ENCODE measurements at places on chromosomes 1 and 21. TPM values are rescaled to one million over a fixed set of nuclear protein-coding genes. Genes with fewer than 3 reads are reported as not detected.

DNA sequence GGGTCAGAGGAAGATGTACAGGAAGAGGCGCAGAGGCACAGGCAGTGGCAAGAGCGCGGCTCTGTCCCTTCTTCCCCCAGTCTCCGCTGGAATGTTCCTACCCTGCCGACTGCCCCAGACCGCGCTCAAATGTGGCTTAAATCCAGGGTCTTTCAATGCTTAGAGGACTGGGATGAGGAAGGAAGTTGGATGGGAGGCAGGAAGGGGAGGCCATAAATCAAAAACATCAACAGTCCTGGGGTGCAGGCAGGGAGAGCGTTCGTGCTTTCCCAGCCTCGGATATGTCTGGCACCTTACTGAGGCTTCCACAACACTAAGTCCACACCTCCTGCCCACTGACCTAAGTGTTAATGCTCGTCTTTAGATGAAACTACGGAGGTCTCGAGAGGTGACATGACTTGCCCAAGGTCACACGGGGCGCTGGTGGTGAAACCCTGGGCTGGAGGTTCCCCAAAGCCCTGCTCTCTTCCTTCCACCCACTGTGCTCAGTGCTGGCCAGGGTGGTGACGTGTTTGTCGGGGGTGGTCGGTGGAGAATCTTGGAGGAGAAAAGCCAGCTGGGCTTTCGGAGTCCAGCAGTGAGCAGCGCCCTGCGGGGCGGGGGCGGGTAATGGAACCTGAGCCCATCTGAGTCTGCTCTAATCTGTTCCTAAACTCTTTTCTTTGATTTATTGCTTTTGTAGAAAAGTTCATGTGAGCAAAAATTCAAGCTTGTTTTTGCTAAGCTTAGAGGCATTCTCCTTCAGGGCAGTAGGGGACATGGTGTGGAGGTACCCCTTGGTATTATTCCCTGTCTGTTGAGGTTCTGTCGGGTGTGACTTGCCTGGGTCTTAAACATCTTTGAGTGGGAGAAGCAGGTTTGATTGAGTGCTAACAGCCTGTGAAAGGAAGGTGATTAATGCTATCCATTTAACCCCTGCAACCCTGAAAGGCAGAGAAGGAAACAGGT lies 708 bp downstream of the CDA start:
- DNase-seq: peak; percentile 42

The OPRD1 gene
- total RNA-seq: 0.82 TPM

- no peak for DNase-seq
These were observed 521.6 kb upstream of the BEND5 start for GRCh38 chr1:49298304-49298703.

The MSH4 gene
- total RNA-seq: 1.6 TPM
